Thoracic aorta (tissue), 2 donors: ENCODE measurements at places on chromosomes 2 and 18.

DNA sequence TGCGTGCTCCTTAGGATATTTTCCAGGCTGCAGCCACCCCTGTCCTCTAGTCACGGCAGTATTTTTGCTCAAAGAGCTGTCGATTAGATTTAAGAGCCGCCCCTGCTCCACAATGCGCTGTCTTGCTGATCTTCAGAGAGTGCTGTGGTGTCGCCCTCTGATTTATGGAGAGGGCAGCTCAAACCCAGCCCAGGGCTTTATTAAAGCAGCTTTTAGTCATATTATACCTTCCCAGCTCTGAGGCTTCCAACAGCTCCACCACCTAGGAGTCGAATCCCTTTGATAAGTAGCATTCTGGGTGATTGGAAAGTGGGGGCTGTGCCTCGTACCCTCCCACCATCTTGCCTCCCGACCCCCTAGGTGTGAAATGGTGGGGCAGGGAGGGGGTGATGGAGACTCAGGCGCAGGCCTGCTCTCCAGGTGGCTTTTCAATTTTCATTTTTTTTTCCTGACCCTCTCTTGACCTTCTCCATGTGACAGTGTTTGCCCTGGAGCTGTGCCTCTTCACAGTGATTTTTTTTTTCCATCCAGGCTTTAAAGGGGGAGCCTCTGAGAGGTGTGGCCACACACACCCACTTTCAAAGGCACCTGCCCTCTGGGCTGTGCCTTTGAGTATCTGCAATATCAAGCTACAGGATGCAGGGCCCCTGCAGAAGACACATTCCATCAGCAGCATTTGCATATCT is 53.1 kb upstream of the NRP2 start:
- no peak for DNase-seq

DNA sequence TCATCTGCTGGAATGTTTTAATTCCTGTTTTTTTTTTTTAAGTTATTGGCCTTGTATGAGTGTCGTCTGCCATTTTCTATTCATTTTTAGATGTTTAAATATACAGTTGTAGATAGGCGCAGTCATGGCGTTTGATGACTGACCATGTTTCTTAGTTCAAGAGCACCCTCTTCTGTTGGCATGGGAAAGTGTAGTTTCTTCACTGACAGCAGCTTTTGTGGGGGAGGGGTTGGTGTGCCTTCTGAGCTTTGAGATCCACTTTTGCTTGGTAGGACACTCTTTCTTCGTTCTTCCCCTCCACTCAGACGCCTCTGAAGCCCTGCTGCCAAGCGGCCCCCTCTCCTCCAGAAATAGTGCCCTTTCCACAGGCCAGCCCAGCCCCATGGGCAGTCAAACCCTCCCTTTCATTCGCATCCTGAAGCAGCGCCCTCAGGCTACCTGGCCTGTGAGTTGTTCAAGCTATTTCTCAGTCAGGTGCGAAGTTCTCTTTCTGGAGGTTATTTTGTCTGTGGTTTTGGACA is 492.0 kb downstream of the TNS1 start:
- DNase-seq = peak; percentile 33

DNA sequence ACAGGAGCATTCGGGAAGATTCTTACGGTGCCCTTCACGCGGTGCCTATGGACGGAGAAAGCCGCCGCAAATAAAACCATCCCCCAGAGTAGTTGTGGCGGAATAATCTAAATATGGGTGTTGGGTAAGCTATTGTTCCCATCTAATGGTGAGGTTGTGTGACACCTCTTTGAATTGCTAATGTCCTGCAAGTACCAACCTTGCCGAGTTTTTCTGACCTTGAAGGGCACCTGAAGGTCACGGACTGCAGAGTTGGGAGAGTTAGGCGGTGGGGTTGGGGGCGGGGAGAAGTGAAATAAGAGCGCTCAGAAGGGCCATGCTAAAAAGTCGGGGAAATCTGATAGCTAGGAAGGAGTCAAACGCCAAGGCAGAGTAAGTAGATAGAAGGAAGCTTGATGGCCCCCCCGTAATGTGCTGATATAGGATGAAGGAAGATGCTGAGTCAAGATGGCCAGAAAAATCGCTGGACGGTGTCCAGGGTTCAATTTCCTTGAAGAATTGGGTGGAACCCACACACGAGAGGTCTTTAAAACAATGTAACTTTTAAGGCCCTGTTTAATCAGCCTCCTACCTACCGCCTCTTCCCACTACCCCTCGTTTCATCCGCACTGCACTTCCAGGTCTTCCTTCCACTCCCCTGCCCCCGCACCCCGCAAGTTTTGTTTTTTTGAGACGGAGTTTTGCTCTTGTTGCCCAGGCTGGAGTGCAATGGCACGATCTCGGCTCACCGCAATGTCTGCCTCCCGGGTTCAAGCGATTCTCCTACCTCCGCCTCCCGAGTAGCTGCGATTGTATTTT is 600 bp downstream of the KATNAL2 start:
- no peak for DNase-seq

DNA sequence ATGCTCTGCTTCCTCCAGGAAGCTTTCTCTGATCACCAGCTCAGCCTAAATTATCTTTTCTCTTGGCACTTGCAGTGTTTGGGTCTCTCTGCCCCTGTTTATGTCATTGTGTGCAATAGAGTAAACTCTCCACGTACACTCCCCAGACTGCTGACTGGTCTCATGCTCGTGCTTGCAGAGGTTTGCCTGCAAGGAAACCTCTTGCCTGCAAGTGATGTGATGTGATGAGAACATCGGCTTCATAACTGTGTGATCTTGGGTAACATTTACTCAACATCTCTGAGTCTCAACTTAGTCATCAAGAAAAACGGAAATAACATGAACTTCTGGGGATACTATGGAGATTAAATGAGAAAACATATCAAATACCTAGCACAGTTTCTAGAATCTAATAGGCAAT is 92.3 kb downstream of the BIN1 start:
- DNase-seq = no peak

DNA sequence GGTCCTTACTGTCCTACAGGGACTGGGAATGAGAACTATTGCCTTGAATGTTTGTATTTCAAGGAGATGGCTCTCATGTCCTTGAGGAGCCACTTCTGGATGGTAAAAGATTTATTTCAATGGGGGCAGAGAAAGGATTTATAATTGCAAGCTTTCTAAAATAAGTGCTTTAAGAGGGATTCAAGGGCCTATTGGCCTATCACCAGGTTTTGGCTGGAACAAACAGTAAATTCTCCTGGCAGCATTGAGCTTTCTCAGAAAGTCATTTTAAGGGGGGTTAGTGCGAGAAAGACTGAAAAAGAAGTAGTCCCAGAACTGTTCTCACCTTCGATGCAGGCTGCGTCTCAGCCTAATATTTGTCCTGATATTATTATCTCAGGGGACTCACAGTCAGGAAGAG is 29.8 kb downstream of the DPP10 start:
- DNase-seq = no peak

- no peak for DNase-seq
These were observed 74.7 kb downstream of the PIAS2 start for GRCh38 chr18:46842583-46842982.

- DNase-seq = no peak
These were observed 564 bp downstream of the DPYSL5 start for GRCh38 chr2:26848336-26849055.

DNA sequence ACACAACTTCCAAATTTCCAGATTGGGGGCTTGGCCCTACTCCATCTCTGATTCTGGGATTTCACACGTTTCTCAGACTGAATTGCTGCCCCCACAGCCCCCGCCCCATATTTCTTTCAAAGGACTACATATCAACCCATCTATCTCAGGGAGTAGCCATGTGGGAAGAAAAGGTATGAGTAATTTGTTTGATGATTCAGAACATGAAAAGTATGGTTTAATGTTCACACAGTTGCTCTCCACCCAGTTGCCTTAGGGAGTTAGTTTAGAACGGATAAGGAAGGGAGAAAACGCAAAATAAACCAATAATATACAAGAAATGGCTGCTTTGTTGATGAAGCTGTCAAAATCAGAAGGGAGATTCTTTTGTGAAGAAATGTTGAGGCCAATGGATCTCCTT is 145.1 kb downstream of the PIEZO2 start:
- DNase-seq = no peak

DNA sequence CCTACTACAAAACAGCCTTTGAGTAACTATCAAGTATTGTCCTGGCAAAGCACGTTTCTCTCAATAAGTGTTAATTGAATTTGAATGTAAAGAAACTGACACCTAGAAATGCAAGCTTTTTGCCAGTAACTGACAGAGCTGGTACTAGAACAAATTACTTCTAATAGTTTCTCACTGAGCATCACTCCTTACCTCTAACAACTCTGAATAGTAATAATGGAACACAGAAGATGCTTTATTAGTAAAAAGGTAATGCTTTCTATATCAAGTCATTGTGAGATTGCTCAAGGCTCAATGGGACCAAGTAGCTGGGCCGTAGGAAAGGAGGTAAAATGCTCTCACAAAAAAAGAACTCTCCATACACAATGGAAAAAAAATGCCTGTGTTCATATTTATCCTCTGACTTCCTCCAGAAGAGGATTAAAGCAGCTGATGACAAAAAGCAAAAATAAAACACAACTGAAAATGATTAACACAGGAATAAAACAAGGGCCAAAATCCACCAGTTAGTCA is 11.8 kb downstream of the RASGRP3 start:
- DNase-seq = no peak

DNA sequence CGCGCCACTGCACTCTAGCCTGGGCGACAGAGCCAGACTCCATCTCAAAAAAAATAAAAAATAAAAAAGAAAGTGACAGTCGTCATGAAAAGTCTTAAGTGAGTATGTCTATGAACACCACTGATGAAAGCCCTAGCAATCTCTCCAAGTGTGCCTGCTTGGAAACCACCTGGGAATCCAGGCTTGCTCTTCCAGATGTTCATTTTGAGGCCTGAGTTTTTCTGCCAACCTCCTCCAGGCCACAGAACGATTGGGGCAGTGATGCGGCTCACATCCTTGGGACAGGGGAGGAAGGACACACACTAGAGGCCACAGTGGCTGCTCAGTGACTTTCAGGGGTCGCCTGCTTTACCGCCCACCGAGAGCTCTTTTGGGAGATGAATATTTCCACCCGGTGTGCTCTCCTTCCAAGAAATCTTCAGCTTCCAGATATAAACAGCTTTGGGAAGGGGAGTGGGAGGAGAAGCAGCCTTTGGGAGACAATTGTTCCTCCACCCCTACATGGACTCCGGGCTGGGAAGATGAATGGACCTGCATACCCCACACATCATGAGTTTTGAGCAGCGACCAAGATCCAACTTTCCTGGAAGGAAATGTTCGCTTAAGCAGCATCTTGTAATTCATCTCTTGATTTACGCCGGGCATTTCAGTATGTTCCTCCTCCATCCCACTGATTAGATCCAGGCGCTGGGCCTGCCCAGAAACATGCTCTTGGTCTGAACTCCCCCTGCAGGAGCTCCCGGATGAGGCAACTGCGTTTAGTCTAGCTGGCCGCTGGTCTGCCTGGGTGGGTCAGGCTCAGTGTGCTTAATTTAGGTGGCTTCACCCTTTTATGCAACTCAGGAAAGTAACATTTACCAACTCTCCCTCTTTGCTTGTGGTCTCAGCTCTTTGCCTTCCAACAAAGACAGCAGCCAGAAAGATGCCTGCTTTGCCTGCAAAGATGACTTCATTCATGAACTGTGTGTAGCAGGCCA is 6.2 kb upstream of the ARMC9 start:
- DNase-seq = peak; percentile 71

- DNase-seq = no peak
These were observed 111.4 kb upstream of the CDC42EP3 start for GRCh38 chr2:37782721-37783371.

DNA sequence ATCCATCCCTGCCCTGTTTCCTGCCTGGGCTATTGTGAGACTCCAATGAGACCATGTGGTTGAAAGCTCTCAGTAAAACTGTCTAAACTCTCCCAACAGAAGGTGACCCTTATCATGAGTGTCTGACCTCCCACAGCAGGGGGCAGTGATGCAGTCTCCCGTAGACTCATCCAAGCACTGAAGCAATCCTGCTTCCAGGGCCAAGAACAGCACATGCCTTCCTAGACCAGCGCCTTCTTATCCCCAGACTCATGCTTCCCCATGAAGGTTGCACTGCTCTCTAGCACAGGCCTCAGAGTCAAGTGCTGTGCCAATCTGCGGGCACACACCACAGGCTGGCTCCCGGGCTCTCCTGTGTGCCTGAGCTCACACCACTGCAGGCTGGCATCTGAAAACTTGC is 112.3 kb downstream of the TNS1 start:
- no peak for DNase-seq

DNA sequence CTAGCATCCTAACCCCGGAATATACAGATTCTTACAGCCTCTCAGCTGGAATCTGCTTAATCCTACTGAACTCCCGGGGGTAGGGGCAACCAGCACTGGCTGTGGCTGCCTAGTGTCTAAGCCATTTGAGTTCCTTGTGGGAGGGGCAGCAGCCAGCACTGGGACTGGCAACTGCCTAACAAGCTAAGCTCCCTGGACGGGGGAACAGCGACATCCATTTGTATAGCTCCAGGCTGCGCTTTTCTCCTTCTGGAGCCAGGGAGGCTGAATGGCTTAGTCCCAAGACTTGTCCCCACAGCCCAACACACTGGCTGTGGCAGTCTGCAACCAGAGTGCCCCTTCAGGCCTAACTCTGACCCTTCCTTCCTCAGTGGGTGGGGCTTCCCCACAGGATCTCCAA is 787.2 kb downstream of the METTL4 start:
- DNase-seq = no peak
